ENCODE measurements at places on chromosomes 13 and 19. TPM values are rescaled to one million over a fixed set of nuclear protein-coding genes. Genes with fewer than 3 reads are reported as not detected.
A peak's percentile ranks its signal among the peaks of the same experiment; 100 is the strongest.

DNA sequence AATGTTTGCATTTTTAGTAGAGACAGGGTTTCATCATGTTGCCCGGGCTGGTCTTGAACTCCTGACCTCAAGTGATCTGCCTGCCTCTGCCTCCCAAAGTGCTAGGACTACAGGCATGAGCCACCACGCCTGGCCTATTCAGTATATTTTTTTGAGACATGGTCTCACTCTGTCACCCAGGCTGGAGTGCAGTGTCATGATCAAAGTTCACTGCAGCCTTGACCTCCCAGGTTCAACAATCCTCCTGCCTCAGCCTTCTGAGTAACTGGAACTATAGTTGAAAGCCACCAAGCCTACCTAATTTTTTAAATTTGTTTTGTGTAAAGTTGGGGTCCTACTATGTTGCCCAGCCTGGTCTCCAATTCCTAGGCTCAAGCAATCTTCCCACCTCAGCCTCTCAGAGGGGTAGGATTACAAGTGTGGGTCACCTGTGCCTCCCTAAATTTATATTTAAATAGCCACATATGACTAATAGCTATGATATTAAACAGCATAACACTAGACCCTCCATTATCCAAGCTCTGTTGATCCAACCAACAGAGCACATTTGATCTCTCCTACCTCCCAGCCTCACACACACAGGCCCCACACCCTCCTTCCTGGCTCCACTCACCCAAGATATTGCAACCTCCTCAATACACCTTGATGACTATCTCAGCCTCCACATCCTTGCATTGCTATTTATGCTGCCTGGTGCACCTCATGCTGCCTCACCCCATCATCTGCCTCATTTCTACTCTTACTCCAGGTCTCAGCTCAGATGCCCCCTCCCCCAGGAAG is 2.1 kb upstream of the CEACAM19 start:
- no peak for DNase-seq

- DNase-seq: no peak
These were observed 52.4 kb upstream of the UBL3 start for GRCh38 chr13:29902632-29903305.

DNA sequence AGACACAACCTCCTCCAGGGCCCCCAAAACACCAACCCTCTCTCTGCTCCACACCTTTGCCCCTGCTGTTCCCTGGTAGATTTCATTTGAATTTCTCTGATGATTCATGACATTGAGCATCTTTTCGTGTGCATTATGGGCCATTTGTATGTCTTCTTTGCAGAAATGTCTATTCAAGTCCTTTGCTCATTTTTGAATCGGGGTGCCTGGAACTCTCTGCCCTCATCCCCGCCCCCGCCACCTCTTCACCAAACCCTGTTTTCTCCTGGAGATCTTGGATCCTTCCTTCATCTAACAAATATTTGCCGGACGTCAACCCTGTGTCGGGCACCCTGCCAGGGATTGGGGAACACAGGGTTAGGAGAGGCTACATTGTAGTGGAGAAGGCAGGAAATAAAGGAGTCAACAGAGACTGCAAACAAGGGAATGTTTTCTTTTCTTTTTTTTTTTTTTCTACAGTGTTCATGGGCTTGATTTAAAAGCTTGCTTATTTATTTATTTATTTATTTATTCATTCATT is 25.5 kb upstream of the SLC1A5 start:
- peak; percentile 90 for DNase-seq

DNA sequence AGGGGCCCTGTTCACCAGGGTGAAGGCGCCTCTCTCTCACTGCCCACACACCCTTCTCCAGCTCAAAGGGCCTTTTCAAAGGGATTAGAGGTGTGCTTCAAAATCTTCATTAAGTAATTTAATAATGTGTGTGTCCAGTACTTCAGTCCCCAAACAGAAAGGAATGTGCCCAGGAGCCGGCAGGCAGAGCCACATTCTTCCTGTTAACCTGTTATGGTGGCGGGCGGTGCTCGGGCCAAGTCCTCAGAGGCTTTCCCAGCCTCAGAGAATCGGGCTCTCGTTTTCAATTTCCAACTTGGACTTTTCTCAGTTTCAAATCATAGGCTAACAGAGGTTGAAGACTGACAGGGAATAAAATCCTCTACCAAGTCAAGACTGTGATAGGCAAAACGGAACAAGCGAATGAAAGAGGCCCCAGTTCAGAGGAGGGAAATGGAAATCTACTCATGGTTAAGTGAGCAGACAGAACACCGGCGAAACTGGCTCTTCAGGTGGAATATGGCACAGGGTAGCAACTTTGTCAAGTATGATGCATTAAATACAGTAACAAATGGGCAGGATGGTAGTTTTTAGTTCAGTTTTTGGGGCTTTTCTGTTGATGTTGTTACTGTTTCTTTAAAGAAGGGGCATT is 68.6 kb downstream of the FOXO1 start:
- no peak for DNase-seq

DNA sequence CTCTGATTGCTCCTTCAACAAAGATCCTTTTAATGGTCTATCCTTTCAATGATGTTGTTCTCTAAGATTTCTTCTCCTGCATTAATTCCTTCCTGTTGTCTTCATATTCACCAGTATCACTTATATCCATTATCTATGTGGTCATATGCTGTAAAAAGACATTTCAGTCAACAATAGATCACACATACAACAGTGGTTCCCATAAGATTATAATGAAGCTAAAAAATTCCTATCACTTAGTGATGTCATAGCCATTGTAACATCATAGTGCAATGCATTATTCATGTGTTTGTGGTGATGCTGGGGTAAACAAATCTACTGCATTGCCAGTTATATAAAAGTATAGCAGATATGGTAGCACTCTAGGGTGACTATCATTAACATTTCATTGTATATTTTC is 266.1 kb downstream of the LHFPL6 start:
- DNase-seq: no peak

DNA sequence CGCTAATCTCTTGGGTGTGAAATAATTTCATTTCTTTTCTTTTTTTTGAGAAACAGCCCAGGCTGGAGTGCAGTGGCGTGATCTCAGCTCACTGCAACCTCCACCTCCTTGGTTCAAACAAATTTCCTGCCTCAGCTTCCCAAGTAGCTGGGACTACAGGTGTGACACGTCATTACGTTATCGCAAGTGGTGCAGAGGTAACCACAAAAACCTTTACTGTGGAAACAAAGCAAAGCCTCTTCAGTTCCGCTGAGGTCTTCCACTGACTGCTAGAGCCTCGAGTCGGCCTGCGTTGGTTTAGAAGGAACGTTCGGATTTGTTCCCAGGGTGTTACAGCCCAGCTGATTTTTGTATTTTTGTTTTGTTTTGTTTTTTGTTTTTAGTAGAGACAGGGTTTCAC is 2.0 kb upstream of the ZNF784 start:
- DNase-seq: no peak

DNA sequence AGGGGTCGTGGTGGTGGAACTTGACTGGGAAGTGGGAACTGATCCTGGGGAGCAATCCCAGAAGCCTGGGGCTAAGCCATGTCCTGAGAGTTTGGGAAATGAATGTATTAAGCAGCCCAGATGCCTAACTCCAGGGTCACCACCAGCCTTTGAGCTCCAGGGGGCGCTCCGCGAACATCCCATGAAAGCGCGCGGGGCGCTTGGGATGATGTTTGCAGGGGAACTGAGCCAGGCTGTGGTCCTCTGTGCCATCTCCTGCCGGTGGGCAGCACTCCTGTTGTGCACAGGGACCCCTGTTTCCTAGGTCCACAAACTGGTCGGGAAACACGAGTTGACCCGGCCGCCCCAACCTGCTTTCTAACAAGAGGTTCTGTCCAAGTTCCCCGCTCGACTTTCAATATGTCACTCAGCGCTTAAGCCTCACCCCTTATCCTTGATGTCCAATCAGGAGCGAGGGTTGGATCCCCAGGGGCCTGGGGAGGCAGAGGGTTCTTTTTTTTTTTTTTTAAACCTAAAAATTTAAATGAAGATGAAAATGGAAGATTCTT is 14.4 kb downstream of the LEUTX start:
- peak; percentile 79 for DNase-seq

DNA sequence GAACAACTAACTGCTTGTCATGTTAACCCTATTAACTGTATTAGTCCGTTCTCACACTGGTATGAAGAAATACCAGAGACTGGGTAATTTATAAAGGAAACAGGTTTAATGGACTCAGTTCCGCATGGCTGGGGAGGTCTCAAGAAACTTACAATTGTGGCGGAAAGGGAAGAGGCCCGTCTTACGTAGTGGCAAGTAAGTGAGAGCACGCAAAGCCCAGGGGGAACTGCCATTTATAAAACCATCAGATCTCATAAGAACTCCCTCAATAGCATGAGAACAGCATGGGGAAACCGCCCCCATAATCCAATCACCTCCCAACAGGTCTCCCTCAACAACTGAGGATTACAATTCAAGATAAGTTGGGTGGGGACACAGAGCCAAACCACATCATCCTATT is 34.7 kb downstream of the PHF11 start:
- DNase-seq: no peak

MAB21L1 gene
- not detected for polyA plus RNA-seq

GRCh38 chr19:51946602-51947001 is 19.3 kb downstream of the ZNF613 start:
- DNase-seq: no peak

CACNG8 gene
- 0.01 TPM for polyA plus RNA-seq

DNA sequence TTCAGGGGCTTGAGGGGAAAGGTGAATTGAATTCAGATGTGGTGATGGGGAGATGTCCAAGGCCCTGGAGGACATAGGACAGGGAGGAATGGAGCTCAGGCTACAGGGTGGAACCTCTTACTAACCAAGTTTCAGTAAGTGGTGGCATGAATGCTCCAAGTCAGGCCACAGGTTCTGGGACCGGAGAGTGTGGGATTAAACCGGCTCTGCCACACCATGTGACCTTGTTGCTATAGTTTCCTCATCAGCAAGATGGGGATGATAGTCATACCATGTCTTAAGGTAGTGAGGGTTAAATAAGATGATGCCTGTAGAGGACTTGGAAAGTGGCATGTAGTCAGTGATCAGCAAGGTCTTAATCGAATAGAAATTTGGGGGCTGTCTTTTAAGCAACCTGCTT is 16.3 kb downstream of the GPR183 start:
- no peak for DNase-seq

C19orf38 gene
- polyA plus RNA-seq: 4.2 TPM

DNA sequence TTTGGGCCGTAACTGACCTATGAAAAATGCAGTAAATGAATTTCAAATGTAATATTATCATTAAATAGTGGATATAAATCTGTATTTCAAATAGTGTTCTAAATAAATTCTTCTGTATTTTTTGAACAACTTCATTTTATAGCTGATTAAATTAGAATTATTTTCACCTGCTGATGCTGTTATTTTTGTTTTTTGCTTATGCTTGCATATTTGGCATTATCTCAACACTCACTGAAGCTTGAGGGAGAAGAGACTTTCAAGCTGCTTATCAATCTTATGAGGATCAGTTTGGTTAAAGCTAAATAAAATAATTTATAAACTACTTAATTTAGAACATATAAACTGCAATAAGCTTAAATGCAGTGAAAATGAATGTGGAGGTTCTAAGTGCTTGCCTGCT is 251.3 kb upstream of the PCDH9 start:
- DNase-seq: no peak

FARP1 gene
- polyA plus RNA-seq: 20.8 TPM

GRCh38 chr13:113034451-113035212 is 65.6 kb downstream of the MCF2L start:
- DNase-seq: peak; percentile 77

CALM3 gene
- polyA plus RNA-seq: 202 TPM

DNA sequence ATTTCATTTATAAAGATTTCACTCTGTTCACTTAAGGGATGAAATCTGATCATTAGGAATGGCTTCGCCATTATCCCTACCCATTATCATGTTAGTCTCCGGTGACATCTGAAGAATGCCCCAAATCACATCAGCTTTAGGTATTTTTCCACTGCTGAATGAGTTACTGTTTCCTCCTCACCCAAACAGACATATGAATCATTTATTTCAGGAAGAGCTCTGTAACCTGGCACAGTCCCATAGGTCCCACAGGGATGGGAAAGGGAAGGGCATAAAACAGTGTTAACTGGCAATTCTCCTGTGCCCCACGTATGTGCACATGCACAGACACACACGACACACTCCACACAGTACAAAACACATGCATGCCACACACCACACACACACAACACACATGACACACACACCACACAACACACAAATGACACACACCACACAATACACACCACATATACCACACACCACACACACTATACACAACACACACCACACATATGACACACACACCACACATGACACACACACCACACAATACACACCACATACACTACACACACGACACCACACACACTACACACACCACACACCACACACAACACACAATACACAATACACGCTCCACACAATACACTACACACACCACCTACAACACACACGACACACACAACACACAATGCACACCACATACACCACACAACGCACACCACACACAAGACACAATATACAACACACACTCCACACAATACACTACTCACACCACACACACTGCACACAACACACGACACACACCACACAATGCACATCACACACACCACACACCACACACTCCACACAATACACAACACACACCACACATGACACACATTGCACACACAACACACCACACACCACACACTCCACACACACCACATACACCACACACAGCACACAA is 15.4 kb downstream of the TMEM255B start:
- no peak for DNase-seq

DNA sequence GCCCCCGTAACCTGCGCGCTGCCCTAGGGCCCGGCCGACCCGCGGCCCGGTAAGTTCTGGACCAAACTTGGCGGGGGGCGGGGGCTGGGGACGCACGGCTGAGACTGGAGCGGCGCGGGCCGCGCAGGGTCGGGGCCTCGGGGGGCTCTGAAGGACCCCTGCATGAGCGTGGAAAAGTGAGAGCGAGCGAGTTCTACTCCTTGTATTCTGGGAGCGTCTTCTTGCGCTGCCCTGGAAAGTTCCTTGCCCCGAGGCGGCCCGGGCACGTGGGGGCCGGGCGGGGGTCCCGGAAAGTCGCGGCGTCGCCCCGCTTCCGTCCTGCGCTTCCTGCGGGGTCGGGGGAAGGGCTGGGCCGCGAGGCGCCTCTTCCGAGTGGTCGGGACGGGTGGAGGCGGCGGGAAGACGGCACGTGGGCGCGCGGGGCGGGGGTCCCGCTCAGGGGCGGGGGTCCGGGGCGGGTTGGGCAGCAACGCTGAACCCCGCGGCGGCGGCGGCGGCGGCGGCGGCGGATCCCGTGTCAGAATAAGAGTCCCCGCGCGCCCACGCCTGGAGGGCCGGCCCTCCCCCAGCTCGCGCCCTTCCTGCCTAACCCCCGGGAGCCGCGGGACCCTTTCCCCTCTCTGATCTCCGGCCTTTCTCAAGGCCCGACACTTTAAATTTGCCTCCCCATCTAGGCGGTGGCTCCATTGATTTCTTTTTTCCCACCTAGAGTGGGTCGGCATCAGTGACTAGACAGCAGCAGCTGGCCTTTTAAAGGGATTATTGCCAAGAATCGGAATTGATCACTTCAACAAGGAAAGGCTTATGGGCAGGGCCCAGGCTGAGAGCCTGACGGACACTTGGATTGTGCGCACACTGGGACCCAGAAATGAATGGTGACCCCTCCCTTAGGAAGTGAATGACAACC is 749 bp downstream of the GATAD2A start:
- peak; percentile 65 for DNase-seq

GRCh38 chr13:37616131-37616530 is 17.6 kb upstream of the POSTN start:
- DNase-seq: no peak

All from lung (tissue), 17 donors.